ENCODE measurements at places on chromosomes 16 and 17. TPM values are rescaled to one million over a fixed set of nuclear protein-coding genes. Genes with fewer than 3 reads are reported as not detected.

G6PC1 gene
- not detected for total RNA-seq

CTF1 gene
- total RNA-seq: 1.7 TPM

- no peak for DNase-seq
These were observed 27.5 kb downstream of the TVP23A start for GRCh38 chr16:10791048-10791447.

- no peak for DNase-seq
These were observed 17.3 kb downstream of the TBX4 start for GRCh38 chr17:61469474-61469873.

All from muscle of leg (tissue), 16 donors.